ENCODE measurements at places on chromosomes 11 and 22.
A peak's percentile ranks its signal among the peaks of the same experiment; 100 is the strongest.

DNA sequence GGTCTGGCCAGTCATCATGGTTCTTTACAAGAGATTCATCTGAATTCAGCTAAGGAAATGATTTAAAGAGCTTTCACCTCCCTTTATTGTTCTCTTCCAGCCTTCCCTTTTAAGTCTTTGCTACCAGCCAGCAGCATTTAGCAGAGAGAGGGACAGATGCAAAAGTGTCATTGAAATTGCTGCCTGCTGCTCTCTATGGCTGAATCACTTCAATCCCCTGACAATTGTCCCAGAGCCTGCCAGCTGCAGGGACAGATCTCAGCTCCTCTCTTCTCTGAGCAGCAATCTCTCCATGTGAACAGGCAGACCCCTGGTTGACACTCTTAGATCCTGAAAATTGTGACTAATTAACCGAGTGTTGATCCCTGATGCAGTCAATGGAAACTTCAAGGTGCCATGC lies 816.9 kb upstream of the CCDC90B start:
- H3K27ac ChIP-seq: no peak overlapping the region
- H3K4me1 ChIP-seq: no peaks in the 10 kb centered on the region
- no peak for DNase-seq
- H3K27me3 ChIP-seq: no peaks in the 10 kb centered on the region
- no peak overlapping the region for H3K4me3 ChIP-seq

DNA sequence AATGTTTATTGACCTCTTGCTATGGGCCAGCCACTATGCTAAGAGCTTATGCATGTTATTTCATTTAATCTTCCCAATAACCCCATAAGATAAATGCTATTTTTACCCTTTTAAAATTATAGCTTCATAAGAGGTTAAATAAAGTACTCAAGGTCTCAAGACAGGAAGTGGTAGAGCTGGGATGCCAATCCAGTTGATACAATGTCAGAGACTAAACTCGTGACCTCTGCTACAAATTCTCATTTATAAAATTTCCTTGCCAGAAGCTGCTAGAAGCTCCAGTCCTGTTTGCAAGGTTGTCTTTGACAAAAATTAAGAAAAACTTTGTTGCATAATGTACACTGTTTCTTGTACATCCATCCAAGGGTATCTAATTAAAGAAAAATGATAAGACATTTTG lies 265.9 kb upstream of the MPPED2 start:
- H3K36me3 ChIP-seq: no peaks in the 10 kb centered on the region
- H3K4me1 ChIP-seq: no peaks in the 10 kb centered on the region
- no peak overlapping the region for H3K27ac ChIP-seq
- no peak for DNase-seq

- no peaks in the 10 kb centered on the region for H3K36me3 ChIP-seq
- H3K4me1 ChIP-seq: no peaks in the 10 kb centered on the region
- no peaks in the 10 kb centered on the region for H3K27me3 ChIP-seq
- DNase-seq: peak; percentile 72
- H3K4me3 ChIP-seq: no peak within 1 kb of the TSS
- no peak within 1 kb of the TSS for H3K27ac ChIP-seq
These were observed at the start of gene IFITM5 for GRCh38 chr11:299081-299891. TSS of gene IFITM5 (minus strand) at chr11:299526. CDS start at chr11:299490, 36 bp downstream.

DNA sequence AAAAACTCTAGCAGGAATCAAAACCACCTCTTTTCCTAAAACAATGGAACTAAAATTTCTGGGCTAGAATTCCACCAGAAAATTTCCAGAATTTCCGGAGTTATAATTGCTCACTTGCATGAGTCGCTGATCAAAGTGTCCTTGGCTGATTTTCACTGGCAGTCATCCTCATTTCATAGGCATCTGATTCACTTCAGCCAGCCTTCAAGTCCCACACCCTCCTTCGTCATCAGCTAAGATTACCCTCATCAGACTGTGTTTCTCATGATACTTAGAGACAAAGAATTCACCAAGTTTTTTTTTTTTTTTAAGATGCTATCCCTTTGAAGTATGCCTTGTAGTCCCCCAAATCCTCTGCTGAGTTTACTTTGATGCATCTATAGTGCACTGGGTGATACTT lies 71.5 kb upstream of the RAB38 start:
- DNase-seq: no peak
- H3K4me1 ChIP-seq: no peaks in the 10 kb centered on the region

DNA sequence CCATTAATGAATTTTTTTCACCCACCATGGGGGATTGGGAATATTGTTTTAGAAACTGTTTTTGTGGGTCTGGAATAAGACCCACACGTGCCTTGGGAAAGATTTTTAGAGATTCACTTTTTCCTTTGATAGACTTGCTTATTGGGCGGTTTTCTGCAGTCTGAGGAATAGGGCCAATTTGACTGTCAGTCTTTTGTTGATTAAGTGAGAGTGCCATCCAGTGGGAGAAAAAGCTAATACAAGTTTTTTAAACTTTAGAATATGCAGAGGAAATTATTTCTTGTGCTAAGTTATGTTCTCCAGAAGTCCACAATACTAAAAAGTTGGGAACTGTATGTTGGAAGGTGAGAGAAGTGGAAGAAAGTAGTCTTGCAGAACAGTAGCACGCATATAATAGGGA lies 56.1 kb downstream of the PRMT3 start:
- no peaks in the 10 kb centered on the region for H3K4me1 ChIP-seq
- no peak overlapping the region for H3K27ac ChIP-seq
- no peaks in the 10 kb centered on the region for H3K27me3 ChIP-seq
- no peaks in the 10 kb centered on the region for H3K36me3 ChIP-seq

DNA sequence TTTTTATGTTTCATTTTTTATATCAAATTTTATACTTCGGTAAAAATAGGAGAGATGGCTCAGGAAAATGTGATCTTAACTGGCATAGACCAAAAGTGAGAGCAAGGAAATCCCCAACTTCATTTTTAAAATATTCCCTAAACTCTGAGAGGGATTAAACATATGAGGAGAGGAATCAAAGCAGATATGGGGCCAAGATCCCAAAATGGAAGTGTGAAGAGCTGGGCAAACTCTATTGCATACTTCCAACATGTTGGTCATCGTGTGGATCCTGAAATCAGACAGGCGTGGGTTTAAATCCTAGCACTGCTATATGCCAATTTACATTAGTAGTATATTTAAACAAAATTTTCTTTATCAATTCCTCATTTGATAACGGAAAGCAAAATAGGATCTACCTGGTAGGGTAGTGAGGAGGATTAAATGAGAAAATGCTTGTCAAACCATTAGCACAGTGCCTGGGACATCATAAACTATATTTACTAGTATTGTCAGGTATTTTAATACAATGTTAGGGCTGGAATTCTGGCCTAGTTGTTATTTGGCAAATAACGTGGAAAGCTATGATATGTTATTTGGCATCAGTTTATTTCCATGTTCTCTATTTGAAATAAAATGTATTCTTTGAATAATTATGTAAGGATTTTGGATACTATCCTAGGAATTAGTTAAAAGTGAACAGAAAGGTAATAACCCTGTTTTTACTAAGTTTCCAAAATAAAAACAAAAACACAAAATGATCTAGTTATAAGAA lies 392.8 kb upstream of the CCDC90B start:
- H3K4me3 ChIP-seq: no peak overlapping the region
- no peaks in the 10 kb centered on the region for H3K36me3 ChIP-seq
- no peaks in the 10 kb centered on the region for H3K27me3 ChIP-seq

DNA sequence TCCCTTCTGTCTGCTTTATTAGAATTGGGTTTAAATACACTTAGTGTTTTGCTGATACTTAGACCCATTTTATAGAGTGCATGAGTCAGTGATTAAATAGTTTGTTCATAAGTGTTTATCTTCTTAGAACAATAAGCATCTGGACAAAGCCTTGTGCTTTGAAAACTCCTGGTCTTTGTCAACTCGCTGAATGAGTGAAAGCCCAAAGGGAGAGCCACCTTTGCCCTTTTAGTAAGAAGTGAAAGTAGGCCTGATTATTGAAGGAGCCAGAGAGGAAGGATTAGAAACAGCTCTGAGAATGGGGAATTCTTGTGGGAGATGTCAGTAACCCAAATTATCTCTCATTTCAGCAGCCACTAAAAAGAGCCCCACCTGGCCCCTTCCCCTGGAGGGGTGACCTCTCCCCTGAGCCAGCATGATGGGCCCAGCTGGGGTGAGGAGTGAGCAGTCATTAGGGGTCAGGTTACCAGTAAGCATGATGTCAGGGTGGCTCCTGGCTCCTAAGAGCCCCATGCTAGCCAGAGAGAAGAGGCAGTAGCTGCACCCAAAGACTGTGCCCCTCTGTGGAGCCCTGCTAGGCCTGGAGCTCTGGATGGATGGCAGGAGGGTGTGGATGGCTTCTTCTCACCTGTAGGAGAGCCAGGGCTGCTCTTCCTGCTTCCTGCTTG lies 125.1 kb upstream of the E2F8 start:
- no peaks in the 10 kb centered on the region for H3K4me1 ChIP-seq
- H3K27ac ChIP-seq: no peak overlapping the region
- H3K4me3 ChIP-seq: no peak overlapping the region
- no peak for DNase-seq

DNA sequence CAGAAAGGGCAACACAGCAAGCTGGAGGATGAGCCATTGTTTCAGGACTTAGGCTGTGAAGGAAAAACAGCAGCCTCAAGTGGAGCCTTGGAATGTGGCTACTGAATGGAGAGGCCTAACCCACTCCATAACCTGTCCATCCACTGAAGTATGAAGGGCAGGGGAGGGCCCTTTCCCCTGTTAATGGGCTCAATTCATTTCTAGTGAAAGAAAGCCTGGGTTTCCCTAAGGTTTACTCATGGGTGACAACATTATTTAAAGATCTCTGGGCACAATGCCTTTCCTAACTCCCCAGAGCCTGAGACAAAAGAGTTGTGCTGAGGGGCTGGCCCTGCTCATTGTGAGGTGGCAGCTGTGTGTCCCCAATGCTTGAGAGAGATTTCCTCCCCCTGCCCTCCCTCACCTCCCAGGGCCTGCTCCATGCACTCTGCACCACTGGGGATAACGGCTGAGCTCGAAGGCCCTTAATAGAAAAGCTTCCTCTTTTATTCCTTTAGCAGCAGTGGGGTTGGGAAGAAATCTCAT lies 83.8 kb downstream of the ME3 start:
- peak overlapping the region; percentile 16 for H3K27ac ChIP-seq
- no peaks in the 10 kb centered on the region for H3K27me3 ChIP-seq
- no peaks in the 10 kb centered on the region for H3K36me3 ChIP-seq
- no peak overlapping the region for H3K4me3 ChIP-seq
- no peak for DNase-seq
- H3K4me1 ChIP-seq: peaks cover 7% of the 10 kb centered on the region

- H3K4me3 ChIP-seq: no peak overlapping the region
- no peak for DNase-seq
- no peaks in the 10 kb centered on the region for H3K4me1 ChIP-seq
- no peak overlapping the region for H3K27ac ChIP-seq
- H3K27me3 ChIP-seq: no peaks in the 10 kb centered on the region
These were observed 24.4 kb downstream of the SYNGR1 start for GRCh38 chr22:39374191-39374590.

DNA sequence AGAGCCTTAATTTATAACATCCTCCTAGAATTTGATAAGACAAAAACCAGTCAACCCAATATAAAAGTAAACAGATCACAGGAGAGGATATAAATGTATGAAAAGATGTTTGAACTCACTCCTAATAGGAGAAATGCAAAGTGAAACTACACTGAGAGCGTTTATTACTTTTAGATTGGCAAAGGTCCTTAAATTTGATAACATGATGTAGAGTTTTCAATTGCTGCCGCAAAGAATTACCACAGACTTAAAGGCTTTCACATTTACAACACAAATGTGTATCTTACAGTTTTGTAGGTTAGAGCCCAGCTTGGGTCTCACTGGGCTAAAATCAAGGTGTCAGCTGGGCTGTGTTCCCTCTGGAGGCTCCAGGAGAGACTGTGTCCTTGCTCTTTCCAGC lies 9.1 kb upstream of the POU2AF2 start:
- peak; percentile 9 for DNase-seq
- H3K4me3 ChIP-seq: no peak overlapping the region
- no peaks in the 10 kb centered on the region for H3K36me3 ChIP-seq
- no peaks in the 10 kb centered on the region for H3K27me3 ChIP-seq
- H3K27ac ChIP-seq: no peak overlapping the region
- H3K4me1 ChIP-seq: no peaks in the 10 kb centered on the region

GRCh38 chr22:27635435-27635834 lies 166.1 kb downstream of the MN1 start:
- H3K27ac ChIP-seq: no peak overlapping the region
- no peaks in the 10 kb centered on the region for H3K4me1 ChIP-seq
- no peaks in the 10 kb centered on the region for H3K36me3 ChIP-seq
- DNase-seq: no peak
- no peak overlapping the region for H3K4me3 ChIP-seq

DNA sequence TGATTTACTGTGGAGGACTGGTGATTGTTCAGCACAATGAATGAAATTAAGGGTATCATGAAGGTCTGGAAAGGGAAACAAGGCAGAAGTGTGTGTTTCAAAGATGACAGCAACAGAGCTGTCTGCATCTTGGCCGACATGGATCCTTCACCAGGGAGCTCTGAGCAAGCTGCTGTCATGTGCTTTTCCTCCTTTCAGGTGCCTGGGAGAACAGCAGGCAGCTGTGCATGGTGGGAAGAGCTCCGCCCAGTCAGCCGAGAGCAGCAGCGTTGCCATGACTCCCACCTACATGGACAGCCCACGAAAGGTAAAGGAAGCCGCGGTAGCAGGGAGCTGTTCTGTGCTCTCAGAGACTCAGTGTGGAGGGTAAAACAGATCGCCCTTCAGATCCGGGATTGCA lies 87.1 kb upstream of the YWHAH start:
- no peak overlapping the region for H3K27ac ChIP-seq
- H3K36me3 ChIP-seq: peaks cover 9% of the 10 kb centered on the region
- H3K4me3 ChIP-seq: no peak overlapping the region
- H3K4me1 ChIP-seq: peaks cover 2% of the 10 kb centered on the region
- peak; percentile 85 for DNase-seq
- H3K27me3 ChIP-seq: no peaks in the 10 kb centered on the region

DNA sequence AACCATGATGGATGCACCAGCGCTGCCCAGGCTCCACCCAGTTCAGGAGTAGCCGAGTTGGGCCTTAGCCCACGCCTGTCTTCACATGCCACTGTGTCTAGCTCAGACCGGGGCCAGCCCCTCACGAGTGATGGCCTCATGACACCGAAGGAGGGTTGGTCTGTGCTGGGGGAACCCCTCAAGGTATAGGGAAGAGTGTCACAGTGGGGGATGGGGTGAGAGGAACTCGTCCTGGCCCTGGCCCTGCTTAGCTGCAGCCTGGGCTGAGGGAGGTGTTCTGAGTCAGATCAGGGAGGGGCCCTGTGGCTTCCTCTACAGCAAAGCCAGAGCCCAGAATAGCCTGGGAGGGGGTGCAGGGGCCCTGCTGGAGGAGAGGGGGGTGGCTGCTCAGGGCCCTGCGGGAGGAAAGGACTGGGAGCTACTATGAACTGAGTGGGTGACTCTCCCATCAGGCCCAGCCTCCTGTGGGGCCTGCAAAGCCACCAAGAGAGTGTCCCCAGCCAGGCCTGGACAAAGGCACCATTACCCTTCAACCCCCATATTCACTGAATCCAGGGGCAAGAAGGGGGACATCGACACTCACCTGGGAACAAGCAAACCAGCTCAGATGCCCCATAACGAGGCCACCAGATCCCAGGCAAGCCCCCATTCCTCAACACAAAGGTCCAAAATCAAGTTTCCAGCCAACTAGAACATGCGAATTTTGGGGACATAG lies 41.2 kb downstream of the IGLL5 start:
- peak; percentile 7 for DNase-seq
- no peaks in the 10 kb centered on the region for H3K4me1 ChIP-seq
- no peak overlapping the region for H3K27ac ChIP-seq
- no peaks in the 10 kb centered on the region for H3K27me3 ChIP-seq
- H3K36me3 ChIP-seq: no peaks in the 10 kb centered on the region
